ENCODE measurements at places on chromosomes 5 and 9.

GRCh38 chr5:6504677-6505415, 56.2 kb downstream of the UBE2QL1 start:
- DNase-seq, result no peak

DNA sequence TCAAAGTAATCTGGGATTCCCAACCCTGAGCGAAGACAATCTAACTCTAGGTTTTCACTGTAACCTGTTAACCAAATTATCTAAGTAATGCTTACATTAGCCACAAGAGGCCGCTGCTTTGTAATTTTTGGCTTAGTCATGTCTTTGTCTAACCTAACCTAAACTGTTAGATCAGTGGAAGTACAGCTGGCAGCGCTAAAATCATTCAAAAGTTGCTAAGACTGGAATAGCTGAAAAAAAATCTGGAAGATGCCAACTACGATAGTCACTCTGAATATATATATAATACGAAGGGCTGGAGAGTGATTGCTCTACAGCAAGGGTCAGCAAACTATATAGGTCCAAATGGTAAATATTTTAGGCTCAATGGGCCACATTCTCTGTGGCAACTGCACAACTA, 60.2 kb downstream of the FBXO38 start:
- DNase-seq, result peak; percentile 71

- DNase-seq, result no peak
These were observed 42.1 kb downstream of the FOCAD start for GRCh38 chr9:20726144-20726543.

GRCh38 chr5:56356836-56357160, 123.7 kb upstream of the ANKRD55 start:
- DNase-seq, result no peak

- no peak for DNase-seq
These were observed 168.2 kb downstream of the CACNA1B start for GRCh38 chr9:138045541-138046490.

GRCh38 chr9:112503170-112503569, 16.5 kb downstream of the KIAA1958 start:
- no peak for DNase-seq
